ENCODE measurements at places on chromosomes 3 and 15. TPM values are rescaled to one million over a fixed set of nuclear protein-coding genes. Genes with fewer than 3 reads are reported as not detected.

The CLDN16 gene
- total RNA-seq: not detected

The TPRG1 gene
- total RNA-seq: 1.1 TPM

- peaks cover 5% of the 10 kb centered on the region for H3K4me1 ChIP-seq
- no peaks in the 10 kb centered on the region for H3K36me3 ChIP-seq
- H3K4me3 ChIP-seq: no peak overlapping the region
- no peak for DNase-seq
These were observed 279.3 kb upstream of the LRRFIP2 start for GRCh38 chr3:37453393-37454389.

The C3orf70 gene
- total RNA-seq: 0.06 TPM

- DNase-seq: no peak
- H3K4me3 ChIP-seq: no peak overlapping the region
- H3K4me1 ChIP-seq: peaks cover 59% of the 10 kb centered on the region
- peaks cover 16% of the 10 kb centered on the region for H3K36me3 ChIP-seq
- H3K27ac ChIP-seq: no peak overlapping the region
These were observed 19.1 kb downstream of the UBE2E1 start for GRCh38 chr3:23824699-23825444.
